Bone marrow (tissue), 2 donors: ENCODE measurements at places on chromosomes 16 and 17.

- DNase-seq, result no peak
Measured at GRCh38 chr17:12342609-12343435, 322.1 kb downstream of the MAP2K4 start.

GRCh38 chr16:79776243-79776847 is 175.8 kb upstream of the MAF start:
- no peak for DNase-seq

- no peak for DNase-seq
Measured at GRCh38 chr17:70265471-70265870, 96.1 kb downstream of the KCNJ2 start.

GRCh38 chr17:59365383-59365981 is 34.0 kb downstream of the YPEL2 start:
- DNase-seq, result no peak

DNA sequence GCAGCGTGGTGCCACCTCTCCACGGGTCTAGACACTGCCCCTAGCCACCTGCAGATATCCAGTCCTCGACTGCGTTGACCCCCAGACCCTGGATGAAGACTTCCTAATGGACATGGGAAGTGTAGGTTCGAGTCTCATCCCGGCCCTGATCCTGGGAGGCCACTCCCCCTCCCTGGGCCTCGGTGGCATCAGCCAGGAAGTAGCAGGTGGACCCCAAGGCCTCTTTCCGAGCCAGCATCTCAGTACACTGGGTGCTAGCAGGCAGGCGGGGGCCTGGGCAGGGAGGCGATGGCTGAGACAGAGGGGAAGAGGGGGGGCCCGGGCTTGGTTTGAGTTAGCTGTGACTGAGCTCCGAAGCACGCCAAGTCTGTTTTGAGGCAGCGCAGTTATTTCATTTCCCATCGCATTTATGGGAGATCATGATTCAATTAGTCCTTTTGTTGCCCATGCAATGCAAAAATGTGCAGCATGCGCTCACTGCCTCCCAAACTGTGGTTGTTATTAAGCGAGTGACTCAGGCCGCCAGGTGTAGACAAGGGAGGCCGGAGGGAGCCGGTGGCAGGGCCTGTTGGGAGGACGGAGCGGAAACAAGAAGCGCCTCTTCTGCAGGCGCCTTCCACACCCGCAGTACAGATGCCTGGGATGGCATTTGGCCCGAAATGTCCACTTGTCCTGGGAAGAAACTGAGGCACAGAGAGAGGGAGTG is 25.3 kb upstream of the ZNF469 start:
- DNase-seq, result no peak

DNA sequence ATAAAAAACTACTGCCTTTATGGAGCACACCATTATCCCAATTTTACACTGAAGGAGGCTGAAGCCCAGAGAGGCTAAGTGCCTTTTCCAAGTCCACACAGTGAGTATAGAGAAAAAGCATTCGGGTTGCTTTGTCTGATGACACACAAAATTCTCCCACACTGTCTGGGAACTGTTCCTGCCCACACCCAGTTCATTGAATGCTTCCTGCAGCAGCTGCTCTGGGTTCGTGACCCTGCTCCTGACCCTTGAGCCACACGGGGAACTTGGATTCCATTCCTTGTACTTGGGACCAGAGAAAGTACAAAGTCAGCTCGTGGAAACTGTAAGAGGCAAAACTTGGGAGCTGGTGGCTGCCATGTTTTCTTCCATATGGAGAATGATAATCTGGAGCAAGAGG is 57.9 kb downstream of the AKAP1 start:
- no peak for DNase-seq

GRCh38 chr16:49260253-49260652 is 21.4 kb downstream of the CBLN1 start:
- DNase-seq, result no peak

GRCh38 chr16:3009568-3010390 is 2.9 kb upstream of the CLDN9 start:
- no peak for DNase-seq

DNA sequence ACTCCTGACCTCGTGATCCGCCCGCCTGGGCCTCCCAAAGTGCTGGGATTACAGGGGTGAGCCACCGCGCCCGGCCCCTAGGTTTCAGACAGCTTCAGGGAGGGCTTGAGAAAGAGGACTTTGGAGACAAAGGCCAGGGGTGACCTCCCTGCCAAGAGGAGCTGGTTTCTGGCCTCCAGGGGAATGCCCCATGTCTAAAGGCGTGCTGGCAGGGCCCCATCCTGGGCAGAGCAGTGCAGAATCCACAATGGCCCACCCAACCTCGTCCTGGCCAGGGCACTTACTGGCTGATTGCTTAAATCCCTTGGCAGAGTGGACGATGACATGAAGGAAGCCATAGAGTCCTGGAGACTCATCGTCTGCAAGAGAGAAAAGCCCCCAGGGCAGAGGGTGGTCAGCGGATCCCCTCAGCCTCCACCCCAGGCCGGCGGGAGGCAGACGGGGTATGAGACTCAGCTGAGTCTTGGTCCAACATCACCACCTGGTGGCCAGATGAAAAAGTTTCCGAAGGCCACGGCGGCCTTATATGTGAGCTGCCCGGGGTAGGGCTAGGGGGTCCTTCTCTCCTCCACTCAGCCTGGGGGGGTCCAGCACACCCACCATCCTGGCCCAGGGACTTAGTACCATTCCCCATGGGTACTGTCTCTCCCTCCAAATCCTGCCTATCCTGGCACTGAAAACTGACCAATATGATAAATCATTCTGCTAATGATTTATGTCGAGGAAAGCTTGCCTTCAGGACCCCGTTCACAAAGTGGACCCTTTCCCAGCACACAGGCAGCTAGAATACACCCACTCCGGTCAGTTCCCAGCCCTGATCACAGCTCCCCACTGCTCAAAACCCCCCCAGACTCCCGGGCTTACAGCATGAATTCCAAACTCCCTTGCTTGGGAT is 59.1 kb downstream of the TIMM22 start:
- DNase-seq, result no peak

- no peak for DNase-seq
Measured at GRCh38 chr17:11121341-11121985, 119.5 kb upstream of the SHISA6 start.

DNA sequence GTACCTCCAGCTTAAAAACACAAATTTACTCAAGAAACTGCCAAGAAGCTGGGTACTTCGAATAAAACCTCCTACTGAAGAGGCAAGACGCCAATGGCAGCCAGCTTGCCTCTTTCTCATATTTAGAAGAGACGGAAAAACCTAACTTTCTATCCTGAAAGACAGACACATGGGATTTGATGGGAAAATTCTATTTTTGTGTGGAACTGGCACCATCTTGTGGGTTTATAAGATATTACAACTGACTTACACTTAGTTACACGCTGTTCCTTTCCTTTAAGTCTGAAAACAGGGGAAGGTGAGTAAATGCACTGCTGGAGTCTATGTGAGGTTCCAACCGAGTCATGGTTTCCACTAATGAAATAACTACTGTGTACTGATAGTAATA is 10.3 kb downstream of the ZNF18 start:
- no peak for DNase-seq

GRCh38 chr17:13635951-13636350 is 34.2 kb upstream of the HS3ST3A1 start:
- DNase-seq, result no peak

GRCh38 chr16:66199189-66199588 is 167.3 kb upstream of the CDH5 start:
- DNase-seq, result no peak
